ENCODE measurements at places on chromosomes 13 and 19.
A peak's percentile ranks its signal among the peaks of the same experiment; 100 is the strongest.

- ATAC-seq, result no peak
These were observed 4.9 kb downstream of the BAX start for GRCh38 chr19:48959341-48960239.

DNA sequence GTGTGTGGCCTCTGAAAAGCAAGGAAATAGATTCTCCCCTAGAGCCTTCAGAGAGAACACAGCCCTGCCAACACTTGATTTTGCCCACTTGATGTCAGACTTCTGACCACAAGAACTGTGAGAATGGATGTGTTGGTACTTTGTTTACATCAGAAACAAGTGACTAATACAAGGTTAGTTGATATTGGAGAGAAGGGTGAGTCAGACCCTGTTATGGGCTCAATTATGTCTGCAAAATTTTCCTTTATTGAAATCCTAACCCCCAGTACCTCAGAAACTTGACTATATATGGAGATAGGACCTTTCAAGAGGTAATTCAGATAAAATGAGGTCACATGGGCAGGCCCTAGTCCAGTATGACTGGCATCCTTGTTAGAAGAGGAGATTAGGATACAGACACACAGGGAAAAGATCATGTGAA is 226.7 kb downstream of the RFC3 start:
- ATAC-seq, result peak; percentile 81

- no peak for ATAC-seq
These were observed 12.1 kb upstream of the ERICH6B start for GRCh38 chr13:45627656-45628055.

DNA sequence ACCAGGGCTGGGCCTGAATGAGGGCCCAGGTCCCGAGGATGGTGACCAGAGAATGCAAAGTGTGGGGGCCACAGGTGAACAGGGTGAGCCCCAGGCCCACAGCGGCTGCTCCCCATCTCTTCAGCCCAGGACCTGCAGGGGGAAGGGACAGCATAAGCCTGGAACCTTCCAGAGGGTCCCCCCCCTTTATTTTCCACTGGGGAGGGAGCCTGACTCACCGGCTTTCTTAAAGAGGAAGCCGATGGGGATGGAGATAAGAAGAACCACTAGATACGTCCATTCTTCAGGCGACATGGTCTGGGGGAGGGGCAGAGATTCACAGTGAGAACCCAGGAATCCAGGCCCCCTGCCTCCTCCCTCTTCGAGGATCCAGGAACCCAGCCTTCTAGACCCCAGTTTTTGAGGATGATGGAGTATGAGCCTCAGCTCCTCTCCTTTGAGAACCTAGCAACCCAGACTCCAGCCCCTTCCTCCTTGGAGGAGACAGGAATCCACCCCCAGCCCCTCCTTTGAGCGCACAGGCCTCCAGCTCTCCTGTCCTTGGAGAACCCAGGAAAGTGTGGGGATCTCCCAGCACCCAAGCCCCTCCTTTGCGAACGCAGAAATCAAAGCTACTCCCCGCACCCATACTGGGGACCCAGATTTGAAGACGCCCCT is 1.0 kb downstream of the MBOAT7 start:
- no peak for ATAC-seq

DNA sequence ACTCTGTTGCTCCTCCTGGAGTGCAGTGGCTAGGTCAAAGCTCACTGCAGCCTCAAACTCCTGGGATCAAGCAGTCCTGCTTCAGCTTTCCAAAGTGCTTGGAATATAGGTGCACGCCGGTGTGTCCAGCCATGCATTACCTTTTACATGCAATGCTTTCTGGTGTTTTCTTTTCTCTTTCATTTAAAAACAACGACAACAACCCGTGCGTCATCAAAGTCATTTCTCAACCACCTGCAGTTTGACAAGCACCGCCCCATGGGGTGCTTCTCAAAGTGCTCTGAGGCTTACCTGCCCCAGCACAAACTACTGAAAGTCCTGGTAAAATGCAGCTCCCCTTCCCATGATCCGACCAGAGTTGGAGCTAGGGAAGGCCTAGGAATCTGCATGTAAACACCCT is 7.1 kb downstream of the QTRT1 start:
- ATAC-seq, result no peak

Data from SK-N-SH treated with all-trans-retinoic acid at 6 μM for 48 hours (cell line).